NCI-H1930 (cell line): ENCODE measurements at places on chromosomes 4 and X.

GRCh38 chr4:174018236-174018635 lies 265.2 kb downstream of the FBXO8 start:
- DNase-seq, result no peak

GRCh38 chr4:24611575-24611974 lies 27.2 kb upstream of the DHX15 start:
- DNase-seq, result no peak

DNA sequence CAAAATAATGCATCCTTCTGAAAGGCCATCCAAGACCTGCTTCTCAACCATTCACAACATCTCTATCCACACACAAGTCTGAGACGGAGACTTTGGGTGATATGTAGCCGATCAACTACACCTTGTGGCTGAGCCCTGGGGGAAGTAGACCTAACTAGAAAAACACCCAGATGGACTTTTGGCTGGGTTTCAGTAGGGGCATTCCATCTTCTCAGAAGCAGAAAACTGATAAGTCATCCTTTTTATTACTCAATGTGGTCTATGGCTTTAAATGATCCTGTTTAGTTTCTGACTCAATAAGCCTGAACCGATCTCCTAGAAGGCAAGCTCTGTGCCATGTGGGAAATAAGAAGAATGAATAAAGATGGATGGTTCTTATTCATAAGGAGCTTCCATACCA lies 82.5 kb upstream of the AFF2 start:
- DNase-seq, result no peak

GRCh38 chr4:88865466-88865865 lies 167.8 kb upstream of the NAP1L5 start:
- DNase-seq, result no peak

GRCh38 chrX:74520291-74520690 lies 94.1 kb downstream of the RLIM start:
- DNase-seq, result no peak

DNA sequence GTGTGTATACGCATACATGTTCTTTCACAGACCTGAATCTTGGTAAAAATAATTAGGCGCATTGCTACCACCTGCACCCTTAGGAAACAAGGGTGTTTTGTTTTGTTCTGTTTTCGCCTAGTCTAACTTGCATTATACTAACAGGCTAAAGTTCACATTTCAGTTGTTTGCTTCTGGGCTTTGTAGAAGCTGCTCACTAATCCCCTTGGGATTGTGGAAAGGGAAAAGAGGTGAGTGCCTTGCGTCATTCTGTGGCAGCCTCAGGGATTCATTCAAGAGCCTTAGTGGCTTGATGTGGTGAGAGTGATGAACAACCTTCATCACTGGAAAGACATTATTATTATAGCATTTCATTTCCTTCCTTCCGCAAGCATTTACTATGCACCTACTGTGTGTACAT lies 331.1 kb downstream of the ADGRL3 start:
- DNase-seq, result no peak

- no peak for DNase-seq
Observed at GRCh38 chr4:84680956-84681355, 98.0 kb downstream of the CDS1 start.

GRCh38 chr4:122044501-122044900 lies 92.6 kb upstream of the TRPC3 start:
- DNase-seq, result no peak

GRCh38 chr4:182238355-182238931 lies 4.8 kb upstream of the TENM3 start:
- DNase-seq, result no peak

- DNase-seq, result no peak
Observed at GRCh38 chr4:179605196-179605595, 2163.0 kb upstream of the AGA start.
